ENCODE measurements at places on chromosomes 6 and 20.

- DNase-seq = no peak
Observed at GRCh38 chr20:59725476-59726280, 121.3 kb downstream of the PHACTR3 start.

- DNase-seq = no peak
Observed at GRCh38 chr6:125156496-125156895, 2.9 kb downstream of the TPD52L1 start.

GRCh38 chr20:31685853-31686643 lies 36.6 kb downstream of the BCL2L1 start:
- DNase-seq = no peak

GRCh38 chr6:153537422-153537821 lies 406.3 kb upstream of the RGS17 start:
- no peak for DNase-seq

GRCh38 chr20:48295966-48296421 lies 510.7 kb upstream of the SULF2 start:
- DNase-seq = peak; percentile 58

- DNase-seq = no peak
Observed at GRCh38 chr20:59783641-59784010, 149.8 kb downstream of the SYCP2 start.

DNA sequence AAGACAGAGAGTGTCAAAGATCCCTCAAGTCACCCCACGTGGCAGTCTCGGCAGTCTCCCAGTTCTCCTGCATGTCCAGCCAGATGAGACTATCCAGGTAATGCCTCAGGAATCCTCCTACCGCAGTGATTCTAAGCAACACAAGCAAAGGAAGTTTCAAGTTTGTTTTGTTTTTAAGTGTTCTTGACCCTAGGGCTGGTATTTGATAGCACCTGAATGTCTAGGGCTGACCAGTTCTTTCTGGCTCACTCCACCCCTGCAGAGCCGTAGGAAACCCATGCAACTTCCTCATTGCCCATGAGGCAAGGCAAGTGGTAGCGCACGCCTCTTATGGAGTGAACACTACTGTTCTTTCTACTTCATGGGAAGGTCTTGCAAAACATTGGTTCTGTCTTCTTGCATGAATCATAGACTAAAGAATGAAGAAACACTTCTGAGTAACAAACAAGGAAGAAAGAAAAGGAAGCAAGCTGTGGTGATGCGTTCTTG lies 24.8 kb upstream of the FOXQ1 start:
- DNase-seq = peak; percentile 85

DNA sequence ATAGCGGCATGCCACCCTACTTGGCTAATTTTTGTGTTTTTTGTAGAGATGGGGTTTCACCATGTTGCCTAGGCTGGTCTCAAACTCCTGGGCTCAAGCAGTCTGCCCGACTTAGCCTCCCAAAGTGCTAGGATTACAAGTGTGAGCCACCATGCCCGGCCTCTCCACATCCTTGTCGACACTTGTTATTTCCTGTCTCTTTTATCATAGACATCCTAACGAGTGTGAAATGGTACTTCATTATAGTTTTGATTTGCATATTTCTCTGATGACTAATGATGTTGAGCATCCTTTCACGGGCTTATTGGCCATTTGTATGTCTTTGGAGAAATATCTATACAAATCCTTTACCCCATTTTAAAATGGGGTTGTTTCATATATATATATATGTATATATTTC lies 39.0 kb upstream of the ASXL1 start:
- no peak for DNase-seq

- DNase-seq = no peak
Observed at GRCh38 chr6:36688739-36689075, 8.9 kb upstream of the RAB44 start.

DNA sequence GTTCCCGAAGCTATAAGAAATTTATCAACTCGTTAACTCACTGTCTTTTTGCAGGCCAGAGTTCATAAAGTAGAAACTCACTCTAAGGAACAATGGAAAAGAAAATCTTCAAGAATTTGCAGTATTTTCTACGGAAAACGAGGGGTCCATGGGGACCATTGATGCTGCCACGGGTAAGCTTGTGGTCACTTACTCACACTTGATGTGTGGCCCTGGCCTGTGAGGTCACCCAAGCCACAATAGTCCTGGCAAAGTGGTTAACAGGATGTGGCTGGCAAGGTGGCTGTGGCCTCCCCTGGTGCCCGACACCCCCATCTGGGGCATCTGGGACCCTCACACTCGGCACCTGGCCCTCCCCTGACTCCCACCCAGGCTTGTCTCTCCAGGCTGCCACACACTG lies 123.4 kb downstream of the C6orf118 start:
- no peak for DNase-seq

DNA sequence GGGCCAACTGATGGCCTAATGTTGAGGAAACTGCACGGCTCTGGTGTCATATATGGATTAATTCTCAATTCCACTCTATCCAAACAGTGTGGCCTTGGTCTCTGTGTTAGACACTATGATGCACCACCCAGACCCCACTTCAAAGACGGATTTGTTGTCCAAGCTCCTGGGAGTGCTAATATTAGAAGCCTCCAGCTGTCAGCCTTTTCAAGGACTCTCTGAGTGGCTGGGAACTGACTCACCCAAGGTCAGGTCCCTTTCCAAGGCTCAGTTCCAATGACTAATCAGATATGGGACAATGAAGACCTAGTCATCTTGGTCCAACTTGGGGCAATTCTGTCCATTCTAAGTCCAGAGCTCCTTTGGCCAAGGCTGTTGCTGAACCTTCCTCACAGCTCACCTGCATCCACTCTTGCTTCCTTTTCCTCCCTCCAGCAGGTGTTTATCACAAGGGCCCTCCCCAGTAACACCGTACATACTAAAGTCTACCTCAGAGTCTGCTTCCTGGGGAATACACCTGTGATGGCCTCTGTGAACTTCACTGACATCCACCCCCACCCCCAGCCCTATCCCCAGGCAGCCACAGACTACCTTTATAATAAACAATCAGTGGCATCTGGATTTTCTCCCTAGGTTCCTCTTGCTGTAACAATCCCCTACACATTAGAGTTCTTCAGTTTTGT lies 7.2 kb upstream of the IL20RA start:
- no peak for DNase-seq

Data from GM03348 (cell line).